ENCODE measurements at places on chromosomes 1 and 21.

GRCh38 chr1:87024936-87025540 lies 110.6 kb downstream of the HS2ST1 start:
- DNase-seq, result peak; percentile 70

- peak; percentile 59 for DNase-seq
Observed at GRCh38 chr1:93690921-93691789, 9.5 kb upstream of the BCAR3 start.

DNA sequence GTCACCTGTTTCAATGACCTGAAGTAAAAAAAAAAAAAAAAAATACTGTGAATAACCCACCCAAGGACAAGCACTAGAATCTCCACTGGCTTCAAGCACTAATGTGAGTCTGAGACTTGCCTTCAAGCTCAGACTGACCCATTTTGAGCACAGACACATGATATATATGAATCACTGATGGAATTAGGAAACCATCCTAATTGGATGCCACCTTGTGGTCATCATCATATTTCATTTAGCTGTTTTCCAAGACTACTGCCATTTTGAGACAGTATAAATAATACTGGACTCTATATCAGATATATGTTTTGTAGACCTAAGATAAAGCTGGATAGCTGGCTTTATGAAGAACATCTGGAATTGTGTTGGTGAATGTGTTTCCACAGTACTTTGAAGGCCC lies 1232.0 kb downstream of the KCNT2 start:
- DNase-seq, result peak; percentile 24

- no peak for DNase-seq
Observed at GRCh38 chr1:62585469-62586155, 11.7 kb upstream of the ANGPTL3 start.

DNA sequence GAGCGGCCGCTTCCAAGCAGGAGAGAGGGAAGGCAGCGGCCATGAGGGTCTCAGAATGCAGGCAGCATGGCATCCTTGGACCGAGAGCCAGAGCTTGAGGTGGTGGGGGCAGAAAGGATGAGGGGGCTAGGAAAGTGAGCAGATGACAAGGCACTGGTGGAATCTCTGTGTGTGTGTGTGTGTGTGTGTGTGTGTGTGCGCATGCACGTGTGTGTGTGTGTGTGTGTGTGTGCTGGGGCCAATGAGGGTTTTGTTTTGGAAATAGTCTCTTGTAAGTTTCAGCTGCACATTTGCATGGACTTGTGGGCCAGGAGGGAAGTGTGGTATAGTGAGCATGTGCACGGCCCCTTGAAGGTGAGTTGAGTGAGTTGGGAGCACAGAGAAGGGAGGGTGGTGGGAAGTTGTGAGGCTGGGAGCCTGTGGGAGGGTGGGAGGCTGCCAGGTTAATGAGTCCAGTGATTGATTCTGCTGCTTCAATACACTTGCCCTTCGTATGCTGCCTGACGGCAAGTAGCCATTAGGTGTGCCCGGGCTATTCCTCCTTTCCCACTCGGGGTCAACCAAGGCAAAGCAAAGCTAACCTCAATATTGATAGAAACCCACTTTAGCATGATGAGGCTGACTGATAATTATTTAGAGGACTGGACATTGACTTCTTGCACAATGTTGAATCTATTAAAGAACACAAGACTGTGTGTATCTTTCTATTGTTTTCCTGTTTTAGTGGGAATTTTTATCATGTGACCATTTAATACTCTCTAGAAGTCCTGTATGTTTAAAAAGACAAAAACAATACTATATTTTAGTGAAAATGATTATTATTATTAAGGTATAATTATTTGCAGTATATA lies 80.3 kb downstream of the PROX1 start:
- no peak for DNase-seq

DNA sequence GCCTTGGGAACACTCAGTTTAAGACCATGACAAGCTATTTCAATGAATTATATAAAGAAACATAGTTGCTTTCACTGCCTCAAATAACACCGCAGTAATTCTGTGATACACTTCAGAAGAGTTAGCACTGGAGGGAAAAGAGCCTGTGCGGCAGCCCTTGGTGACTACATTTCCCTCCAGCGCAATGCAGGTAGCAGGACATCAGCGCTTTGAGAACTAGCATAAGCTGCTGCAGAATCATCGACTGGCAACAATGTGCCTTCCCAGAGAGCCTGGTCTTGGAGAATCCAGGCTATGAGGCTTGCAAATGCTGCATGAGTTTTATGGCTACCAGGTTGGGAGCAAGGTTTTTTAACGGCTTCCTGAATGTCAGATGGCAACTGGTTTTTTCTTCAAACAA lies 7.5 kb downstream of the NRIP1 start:
- DNase-seq, result peak; percentile 63

GRCh38 chr1:203818399-203818798 lies 23.0 kb downstream of the ZBED6 start:
- no peak for DNase-seq

- DNase-seq, result no peak
Observed at GRCh38 chr1:213613549-213613948, 374.2 kb upstream of the PROX1 start.

- no peak for DNase-seq
Observed at GRCh38 chr1:27545876-27546275, 55.9 kb upstream of the WASF2 start.
